ENCODE measurements at places on chromosomes 16 and 17.

DNA sequence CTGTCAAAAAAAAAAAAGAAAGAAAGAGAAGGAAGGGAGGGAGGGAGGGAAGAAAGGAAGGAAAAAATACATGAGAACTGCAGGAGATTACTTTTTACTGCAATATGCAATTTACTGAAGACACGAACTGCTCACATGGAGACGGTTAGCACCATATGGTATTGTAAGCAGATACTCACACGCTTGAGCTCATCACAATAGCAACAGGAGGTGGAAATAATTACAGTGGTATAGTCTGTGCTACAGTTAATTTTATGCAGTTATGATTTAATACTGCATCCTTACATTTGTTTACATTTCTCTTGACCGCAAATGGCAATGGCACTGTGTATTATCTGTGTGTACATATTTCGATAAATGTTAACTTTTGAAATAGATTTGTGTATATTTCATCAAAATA is 21.4 kb upstream of the SLC46A1 start:
- DNase-seq = peak; percentile 99

GRCh38 chr16:16148755-16149154 is 74.5 kb downstream of the ABCC6 start:
- no peak for DNase-seq

DNA sequence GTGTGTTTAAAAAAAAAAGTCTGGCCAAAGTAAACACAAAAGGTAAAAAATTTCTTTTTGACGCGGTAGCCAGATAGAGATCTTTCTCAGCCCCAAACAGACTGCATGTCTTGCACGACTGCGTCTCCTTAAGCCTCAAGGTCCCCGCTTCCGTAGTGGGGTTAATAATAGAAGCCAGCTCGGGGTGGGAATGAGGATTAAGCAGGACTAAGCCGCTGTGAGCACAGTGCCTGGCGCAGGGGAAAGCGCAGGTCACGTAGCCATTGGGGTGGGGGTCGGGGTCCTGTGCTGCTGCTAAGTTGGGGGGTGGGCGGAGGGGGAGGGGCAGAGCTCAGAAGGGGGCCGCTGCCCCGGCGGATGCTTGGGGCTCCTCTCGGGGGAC is 521 bp downstream of the GGA2 start:
- peak; percentile 3 for DNase-seq

DNA sequence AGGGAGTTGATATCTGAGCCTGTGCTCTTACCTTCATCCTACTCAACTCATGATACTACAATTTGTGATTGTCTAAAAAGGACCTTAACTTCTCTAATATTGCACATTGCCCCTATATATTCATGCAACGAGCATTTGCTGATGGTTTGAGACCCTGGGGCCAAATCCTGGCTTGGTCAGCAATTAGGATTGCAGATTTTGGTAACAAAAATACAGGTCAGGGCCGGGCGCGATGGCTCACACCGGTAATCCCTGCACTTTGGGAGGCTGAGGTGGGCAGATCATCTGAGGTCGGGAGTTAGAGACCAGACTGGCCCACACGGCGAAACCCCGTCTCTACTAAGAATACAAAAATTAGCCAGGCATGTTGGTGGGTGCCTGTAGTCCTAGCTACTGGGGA is 35.4 kb upstream of the HAPSTR1 start:
- DNase-seq = no peak

- DNase-seq = no peak
These were observed 75.1 kb upstream of the NSRP1 start for GRCh38 chr17:30041551-30041950.

DNA sequence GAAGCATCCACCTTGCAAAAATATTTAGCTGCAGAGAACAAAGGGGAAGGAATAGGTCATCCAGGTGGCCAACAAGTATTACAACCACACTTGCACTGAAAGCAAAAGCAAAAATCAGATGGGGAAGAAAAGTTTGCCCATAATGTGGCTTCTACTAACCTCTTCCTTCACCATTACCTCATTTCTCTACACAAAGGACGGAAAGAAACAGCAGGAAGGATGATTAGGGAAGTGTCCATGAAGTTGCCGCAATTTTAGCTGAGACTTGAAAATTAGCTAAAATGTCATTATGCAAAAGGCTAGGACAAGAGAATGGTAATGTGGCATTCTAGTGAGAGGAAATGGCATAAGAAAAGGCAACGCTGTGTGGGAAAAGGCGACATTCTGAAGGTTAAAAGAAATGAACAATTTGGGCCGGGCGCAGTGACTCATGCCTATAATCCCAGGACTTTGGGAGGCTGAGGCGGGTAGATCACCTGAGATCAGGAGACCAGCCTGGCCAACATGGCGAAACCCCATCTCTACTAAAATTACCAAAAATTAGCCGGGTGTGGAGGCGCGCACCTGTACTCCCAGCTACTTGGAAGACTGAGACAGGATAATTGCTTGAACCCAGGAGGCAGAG is 13.7 kb downstream of the KANSL1 start:
- no peak for DNase-seq

DNA sequence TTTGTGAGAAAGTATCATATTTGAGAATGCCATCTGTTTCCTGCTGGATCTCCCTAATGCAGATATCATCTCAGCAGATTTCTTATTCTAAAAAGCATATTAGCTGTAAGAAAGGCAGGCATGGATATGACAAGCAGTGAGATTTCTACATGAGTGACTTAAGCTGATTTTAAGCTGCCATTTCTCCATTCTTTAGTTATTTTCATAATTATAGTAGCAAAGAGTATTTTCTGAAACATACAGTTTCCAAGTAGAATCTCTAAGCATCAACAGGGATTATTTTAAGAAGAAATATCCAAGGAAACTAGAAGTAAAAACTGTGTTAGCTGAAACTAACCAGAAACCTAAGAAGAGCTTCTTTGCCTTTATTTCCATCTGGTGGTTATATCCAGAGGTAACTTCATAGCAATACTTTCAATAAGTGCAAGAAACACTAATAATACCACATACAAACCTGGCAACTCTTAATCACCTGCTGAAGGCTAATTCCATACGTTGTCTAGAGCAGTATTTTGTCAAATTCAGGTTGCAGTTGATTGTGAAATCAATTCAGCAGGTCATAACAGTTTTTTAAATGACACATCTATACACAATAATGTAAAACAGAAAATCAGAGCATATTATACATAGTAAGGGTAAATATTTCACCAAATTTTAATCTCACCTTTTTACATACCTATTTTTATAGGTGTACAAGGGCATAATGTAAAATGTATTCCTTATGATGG is 42.2 kb downstream of the CFDP1 start:
- no peak for DNase-seq

- no peak for DNase-seq
These were observed 3.6 kb downstream of the LSM12 start for GRCh38 chr17:44062871-44063270.

GRCh38 chr17:36214918-36215317 is 4.1 kb downstream of the CCL4L2 start:
- DNase-seq = no peak
